Amygdala (tissue), 56 donors: ENCODE measurements at places on chromosomes 2 and 18.

- DNase-seq = no peak
These were observed 187.7 kb downstream of the HDAC4 start for GRCh38 chr2:239212929-239213642.

- DNase-seq = no peak
These were observed 790.3 kb downstream of the ERBB4 start for GRCh38 chr2:211748339-211748738.

- no peak for DNase-seq
These were observed 71.0 kb downstream of the MAPK4 start for GRCh38 chr18:50630895-50631294.

DNA sequence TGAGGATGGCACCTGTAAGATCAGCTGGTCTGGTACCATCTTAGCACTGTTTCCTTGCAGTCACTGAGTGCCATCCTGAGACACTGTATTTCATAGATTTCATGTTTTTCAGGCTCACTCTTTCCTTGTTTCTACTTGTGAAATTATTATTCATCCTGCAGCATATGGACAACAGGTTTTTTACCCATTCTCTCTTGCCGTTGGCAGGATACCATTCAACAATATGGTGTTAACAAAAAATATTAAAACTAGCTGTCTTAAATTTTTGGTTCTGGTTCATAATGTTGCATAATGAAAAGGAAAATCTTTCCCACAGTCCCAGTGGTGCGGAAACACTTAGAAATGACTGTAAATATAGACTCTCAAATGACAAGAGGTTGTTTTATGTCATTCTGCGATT is 23.1 kb upstream of the ATG16L1 start:
- DNase-seq = no peak

GRCh38 chr18:62435435-62436031 is 87.3 kb upstream of the ZCCHC2 start:
- no peak for DNase-seq

DNA sequence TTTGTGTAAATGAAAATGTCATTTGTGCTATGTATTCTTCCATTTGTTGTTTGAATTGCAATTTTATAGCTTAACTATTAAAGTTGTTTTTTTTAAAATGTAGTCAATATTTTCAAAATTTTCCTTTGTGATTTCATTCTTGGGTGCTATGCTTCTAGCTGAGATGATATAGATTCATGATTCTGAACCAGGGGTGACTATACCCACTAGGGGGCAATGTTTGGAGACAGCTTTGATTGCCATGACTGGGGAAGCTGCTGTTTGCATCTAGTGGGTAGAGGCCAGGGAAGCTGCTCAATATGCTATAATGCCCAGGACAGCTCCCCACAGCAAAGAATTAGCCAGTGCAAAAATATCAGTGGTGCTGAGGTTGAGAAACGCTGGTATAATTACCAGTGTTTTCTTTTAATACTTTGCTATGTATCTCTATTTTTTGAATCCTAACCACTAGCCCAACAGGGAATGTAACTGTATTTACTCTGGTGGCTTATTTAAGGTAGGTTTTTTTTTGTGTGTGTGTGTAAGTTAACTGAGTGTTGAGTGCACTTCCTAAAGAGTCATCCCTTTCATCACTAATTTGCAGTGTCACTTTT is 99.7 kb downstream of the MEP1B start:
- no peak for DNase-seq

- DNase-seq = no peak
These were observed 90.1 kb upstream of the KLF7 start for GRCh38 chr2:207255565-207256470.

- DNase-seq = no peak
These were observed 150.2 kb downstream of the PARD3B start for GRCh38 chr2:204695506-204695905.

- DNase-seq = no peak
These were observed 336.3 kb downstream of the DYSF start for GRCh38 chr2:71789556-71790204.

DNA sequence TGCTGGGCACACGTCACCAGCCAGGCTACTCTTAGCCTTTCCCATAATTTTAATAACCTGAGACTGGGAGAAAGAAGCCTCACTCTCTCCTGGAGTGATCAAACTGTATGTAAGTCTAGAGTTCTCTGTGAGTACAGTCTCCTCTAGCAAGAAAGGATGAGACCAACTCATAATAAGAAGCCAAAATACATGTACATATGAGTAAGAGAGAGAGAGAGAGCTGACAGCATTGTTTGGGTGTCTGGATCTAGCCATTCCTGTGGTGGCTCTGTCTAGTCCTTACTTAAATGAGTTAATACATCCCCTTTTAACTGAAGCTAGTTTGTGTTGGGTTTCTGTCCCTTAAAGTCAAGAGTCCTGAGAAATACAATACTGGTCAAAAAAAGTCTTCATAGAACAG is 26.0 kb upstream of the ANXA4 start:
- DNase-seq = no peak

DNA sequence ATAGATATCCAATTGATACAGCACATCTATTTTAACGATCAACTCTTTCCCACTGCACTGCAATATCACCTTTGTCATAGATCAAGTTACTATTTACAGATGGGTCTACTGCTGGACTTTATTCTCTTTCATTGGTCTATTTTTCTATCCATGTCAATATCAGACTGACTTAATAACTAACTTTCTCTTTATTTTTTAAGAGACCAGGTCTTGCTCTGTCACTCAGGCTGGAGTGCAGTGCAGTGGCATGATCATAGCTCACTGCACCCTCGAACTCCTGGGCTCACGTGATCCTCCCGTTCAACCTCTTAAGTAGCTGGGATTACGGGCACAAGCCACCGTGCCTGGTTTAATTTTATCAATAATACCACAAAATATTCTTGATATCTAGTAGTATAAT is 71.2 kb downstream of the TLK1 start:
- no peak for DNase-seq

- DNase-seq = no peak
These were observed 106.8 kb downstream of the DNAH7 start for GRCh38 chr2:195961873-195962272.

DNA sequence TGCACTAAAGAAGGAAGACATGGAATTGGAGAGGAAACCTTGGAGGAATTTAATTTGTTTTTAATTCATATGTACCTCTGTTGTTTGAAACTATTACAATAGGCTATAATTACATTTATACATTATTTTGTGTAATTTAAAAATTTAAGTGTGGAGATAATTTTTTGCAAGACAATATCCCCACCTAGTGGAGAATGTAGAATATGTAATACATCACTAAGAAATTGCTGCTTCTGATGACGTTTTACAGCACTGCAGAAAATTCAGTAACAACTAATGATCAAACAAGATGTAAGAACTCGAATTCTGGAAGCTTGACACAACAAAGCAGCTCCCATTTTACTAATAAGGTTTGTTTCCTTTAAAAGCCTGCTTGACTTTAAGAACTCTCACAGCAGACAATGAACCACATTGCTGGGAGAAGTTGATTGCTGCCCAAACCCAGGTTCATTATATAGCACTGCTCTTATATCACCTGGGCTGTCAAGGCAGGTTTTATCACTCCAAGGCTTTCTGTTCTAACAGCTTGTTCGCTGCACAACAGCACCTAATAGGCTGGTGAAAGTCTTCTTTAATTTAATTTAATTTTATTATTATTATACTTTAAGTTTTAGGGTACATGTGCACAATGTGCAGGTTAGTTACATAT is 53.4 kb downstream of the THADA start:
- no peak for DNase-seq

- no peak for DNase-seq
These were observed 17.2 kb upstream of the ITGAV start for GRCh38 chr2:186572705-186573104.

GRCh38 chr18:11136241-11136640 is 13.1 kb downstream of the PIEZO2 start:
- no peak for DNase-seq

DNA sequence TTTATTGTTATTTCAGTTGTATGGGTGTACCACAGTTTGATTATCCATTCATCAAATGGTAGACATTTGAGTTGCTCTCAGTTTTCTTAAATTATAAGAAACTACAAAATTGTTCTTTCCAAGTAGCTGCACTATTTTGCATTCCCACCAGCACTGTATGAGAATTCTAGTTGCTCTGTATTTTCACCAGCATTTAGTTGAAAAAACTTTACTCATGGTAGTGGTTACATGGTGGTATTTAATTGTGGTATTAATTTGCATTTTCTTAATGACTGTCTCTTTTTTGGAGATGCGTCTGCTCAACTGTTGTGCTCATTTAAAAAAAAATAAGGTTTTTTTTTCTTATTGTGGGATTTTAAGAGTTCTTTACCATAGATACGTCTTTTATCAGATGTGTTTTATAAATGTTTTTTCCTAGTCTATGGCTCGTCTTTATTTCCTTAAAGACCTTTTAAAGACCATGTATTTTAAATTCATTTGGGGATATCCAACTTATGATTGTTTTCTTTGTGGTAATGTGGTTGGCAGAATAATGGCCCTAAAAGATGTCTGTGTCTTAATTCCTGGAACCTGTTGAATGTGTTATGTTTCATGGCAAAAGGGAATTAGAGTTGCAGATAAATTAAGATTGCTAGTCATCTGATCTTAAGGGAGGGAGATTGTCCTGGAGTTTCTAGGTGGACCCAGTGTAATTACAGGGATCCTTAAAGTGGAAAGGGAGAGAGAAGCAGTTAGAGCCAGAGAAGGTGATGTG is 37.4 kb downstream of the UBE2F start:
- no peak for DNase-seq

GRCh38 chr18:3500016-3500415 is 50.0 kb downstream of the TGIF1 start:
- DNase-seq = no peak

GRCh38 chr2:24915796-24916195 is 4.2 kb downstream of the ADCY3 start:
- DNase-seq = no peak

DNA sequence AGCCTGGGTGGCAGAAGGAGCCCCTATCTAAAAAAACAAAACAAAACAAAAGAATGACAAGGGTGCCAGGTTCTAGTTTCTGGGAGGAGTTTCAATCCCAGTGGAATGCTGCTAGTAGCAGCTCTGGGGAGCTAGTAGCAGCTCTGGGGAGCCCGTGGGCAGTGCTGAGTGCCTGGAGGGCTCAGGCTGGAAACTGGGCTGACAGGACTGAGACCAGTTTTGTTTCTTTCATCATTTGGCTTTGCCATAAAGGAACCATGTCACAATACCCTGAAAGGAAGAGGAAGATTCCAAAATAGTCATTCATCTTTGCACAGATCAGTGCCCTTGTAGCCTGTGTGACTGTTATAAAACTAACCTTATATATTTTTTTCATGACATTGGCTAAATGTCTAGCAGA is 10.6 kb downstream of the MFSD6 start:
- DNase-seq = no peak

DNA sequence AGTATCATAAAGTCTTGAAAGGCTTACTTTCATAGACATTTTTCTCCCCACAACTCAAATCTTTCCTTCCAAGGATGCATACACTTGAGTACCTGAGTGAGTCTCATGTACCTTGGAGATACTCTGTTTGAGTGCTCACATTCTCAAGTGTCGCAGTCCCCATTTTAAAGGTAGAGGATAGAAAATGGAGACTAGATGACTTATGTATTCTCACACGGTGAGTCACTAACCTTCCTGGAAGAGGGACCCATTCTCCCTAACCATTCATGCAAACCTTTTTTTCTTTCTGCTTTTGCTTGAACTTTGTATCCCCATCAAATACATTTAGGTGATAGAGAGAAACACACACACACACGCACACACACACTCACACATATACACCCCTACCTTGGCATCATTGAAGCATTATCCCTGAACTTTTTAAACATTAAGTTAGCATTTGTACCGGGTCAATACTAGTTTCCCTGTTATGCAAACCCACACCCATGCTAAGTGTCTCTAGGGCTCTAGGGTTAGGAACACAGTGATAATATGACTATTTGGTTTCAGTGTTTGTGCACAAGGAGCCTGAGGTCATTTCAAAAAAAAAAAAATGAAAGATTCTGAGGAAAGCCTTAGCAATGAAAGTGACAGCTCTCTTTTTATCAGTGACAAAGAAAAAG is 236.2 kb downstream of the IKZF2 start:
- no peak for DNase-seq

- DNase-seq = no peak
These were observed 4.4 kb downstream of the MBOAT2 start for GRCh38 chr2:8999102-8999446.
